ENCODE measurements at places on chromosomes 7 and 10. TPM values are rescaled to one million over a fixed set of nuclear protein-coding genes. Genes with fewer than 3 reads are reported as not detected.

PNLIP gene
- not detected for total RNA-seq

FAM25C gene
- total RNA-seq: not detected

CADPS2 gene
- not detected for total RNA-seq

EBF3 gene
- not detected for total RNA-seq

TMEM196 gene
- total RNA-seq: not detected

CLDN4 gene
- total RNA-seq: 0.34 TPM

HK1 gene
- 143 TPM for total RNA-seq

SLC13A1 gene
- not detected for total RNA-seq

CNPY1 gene
- not detected for total RNA-seq

PCGF6 gene
- 15.2 TPM for total RNA-seq

CRPPA gene
- total RNA-seq: 0.53 TPM

SVOPL gene
- not detected for total RNA-seq

SPDYE2B gene
- not detected for total RNA-seq

TMEM229A gene
- total RNA-seq: not detected

RGR gene
- total RNA-seq: not detected

ADRB1 gene
- total RNA-seq: not detected

ICA1 gene
- total RNA-seq: 4.6 TPM

TAS2R3 gene
- 1.8 TPM for total RNA-seq

CPA2 gene
- total RNA-seq: not detected

SUN3 gene
- total RNA-seq: 0.99 TPM

HOXA2 gene
- total RNA-seq: not detected

EVX1 gene
- total RNA-seq: not detected

FXYD4 gene
- total RNA-seq: not detected

RBP3 gene
- total RNA-seq: not detected

RADIL gene
- 0.50 TPM for total RNA-seq

PON1 gene
- not detected for total RNA-seq

LRIT1 gene
- total RNA-seq: not detected

SERPINE1 gene
- total RNA-seq: not detected

IGFBP3 gene
- total RNA-seq: 2.0 TPM

GPR146 gene
- total RNA-seq: 0.91 TPM

AGR3 gene
- not detected for total RNA-seq

DGKB gene
- total RNA-seq: not detected

ZNF727 gene
- 0.19 TPM for total RNA-seq

IFIT2 gene
- total RNA-seq: 10.8 TPM

EPDR1 gene
- 1.7 TPM for total RNA-seq

CFAP69 gene
- total RNA-seq: 1.1 TPM

NPTX2 gene
- not detected for total RNA-seq

MBL2 gene
- total RNA-seq: not detected

BEND7 gene
- 0.99 TPM for total RNA-seq

PDE6C gene
- not detected for total RNA-seq

CPSF4 gene
- total RNA-seq: 59.2 TPM

PNLIPRP2 gene
- not detected for total RNA-seq

LMBR1 gene
- total RNA-seq: 88.2 TPM

TSC22D4 gene
- 94.9 TPM for total RNA-seq

VDAC2 gene
- 229 TPM for total RNA-seq

ANKRD1 gene
- not detected for total RNA-seq

HOXA3 gene
- total RNA-seq: not detected

MOSPD3 gene
- 12.6 TPM for total RNA-seq

All from activated T-cell treated with anti-CD3 and anti-CD28 coated beads, Interleukin-2, amount 50 U/mL, for 72 hours (primary cell).